ENCODE measurements at places on chromosomes 12 and 14.
A peak's percentile ranks its signal among the peaks of the same experiment; 100 is the strongest.

DNA sequence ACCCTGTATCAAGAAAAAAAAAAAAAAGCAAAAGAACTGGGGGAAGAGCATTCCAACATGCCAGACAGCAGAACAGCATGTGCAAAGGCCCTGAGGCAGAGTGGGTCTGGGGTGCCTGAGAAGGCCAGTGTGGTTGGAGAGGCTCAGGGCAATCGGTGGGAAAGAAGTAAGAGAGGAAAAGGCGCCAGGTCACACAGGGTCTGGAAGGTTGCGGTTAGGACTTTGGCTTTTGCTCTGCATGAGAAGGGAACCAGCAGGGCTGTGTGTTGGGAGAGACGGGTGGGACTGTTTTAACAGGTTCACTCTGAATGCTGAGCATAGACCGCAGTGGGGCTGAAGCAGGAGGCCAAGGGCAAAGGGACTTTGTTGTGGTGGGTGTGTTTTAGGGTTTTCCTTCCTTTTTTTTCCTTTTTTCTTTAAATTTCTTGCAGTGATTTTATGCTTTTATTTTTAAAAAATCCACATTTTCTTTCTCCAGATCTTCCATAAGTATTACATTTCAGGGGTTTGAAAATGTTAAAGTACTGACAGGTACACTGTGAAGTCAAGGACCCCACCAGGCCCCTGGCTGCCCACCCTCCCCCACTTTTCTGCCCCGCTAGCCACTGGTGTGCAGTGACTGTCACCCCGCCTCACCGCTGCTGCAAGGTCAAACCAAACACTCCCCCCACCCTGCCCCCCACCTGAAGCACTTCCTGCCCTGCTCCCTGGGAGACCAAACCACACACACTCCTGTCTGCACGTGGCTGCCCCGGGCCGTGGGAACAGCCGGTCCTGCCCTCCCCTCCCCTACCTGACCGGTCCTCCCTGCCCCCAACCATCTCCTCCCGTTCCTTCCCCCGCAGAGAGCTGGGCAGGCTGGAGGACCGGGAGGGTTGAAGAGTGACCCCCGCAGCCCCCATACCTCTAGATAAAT is 30.0 kb downstream of the DTX1 start:
- peak; percentile 23 for DNase-seq

GRCh38 chr14:58666737-58667136 is 29.0 kb downstream of the DACT1 start:
- DNase-seq, result no peak

DNA sequence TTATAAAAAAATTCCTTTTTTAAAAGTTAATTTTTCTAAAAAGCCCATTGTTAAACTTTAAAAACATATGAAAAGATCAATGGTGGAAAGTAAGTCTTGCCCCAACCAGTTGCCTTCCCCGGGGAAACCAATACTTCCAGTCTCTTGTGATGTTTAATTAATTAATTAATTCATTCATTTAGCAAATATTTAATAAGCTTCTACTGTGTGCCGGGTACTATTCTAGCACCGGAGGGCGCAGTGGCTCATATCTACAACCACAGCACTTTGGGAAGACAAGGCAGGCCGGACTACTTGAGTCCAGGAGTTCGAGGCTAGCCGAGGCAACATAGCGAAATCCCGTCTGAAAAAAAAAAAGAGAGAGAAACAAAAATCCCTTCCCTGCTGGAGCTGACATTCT is 87.4 kb downstream of the HECTD4 start:
- DNase-seq, result no peak

DNA sequence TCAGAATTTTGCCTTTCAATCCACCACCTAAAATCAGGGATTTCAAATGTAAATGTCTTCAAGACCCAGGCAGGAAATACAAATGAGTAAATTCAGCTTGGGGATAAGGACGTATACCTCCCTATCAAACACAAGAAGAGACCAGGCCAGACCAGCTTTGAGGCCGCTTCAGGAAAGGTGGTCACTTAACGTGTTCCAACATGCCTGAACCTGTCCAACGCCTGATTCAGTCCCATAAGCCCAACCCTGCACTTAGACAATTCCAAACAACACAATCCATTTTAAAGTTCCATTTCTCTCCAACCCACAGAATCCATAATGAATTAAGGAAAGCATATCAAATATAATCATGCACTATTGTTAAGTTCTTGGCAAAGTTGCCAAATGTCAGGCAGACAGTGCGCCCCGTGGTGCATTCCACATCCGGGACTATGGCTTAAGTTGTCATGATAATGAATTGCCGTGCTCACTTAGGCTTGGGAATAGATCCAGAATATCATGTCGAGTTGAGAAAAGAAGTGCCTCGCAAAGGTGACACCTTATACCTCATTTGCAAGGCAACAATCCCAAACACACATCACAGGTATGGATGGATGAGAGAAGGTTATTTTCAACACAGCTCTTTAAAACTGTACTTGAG is 35.5 kb downstream of the CCDC60 start:
- DNase-seq, result no peak

DNA sequence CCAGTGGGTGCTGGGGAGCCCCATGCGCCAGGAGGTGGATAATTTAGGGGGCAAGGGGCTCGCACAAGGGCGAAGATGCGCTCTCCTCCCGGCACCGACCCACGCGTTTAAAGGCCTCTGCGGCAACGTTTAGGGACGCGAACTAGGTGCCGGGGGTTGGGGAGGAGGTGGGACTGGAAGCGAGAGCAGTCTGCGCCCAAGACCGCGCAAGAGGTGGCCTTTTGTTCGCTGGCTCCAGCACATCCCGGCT is 1.3 kb downstream of the SLC38A1 start:
- DNase-seq, result peak; percentile 47

GRCh38 chr14:100129161-100129589 is 30.3 kb downstream of the DEGS2 start:
- DNase-seq, result no peak

- DNase-seq, result no peak
Measured at GRCh38 chr14:67547224-67547780, 14.2 kb downstream of the PLEKHH1 start.

DNA sequence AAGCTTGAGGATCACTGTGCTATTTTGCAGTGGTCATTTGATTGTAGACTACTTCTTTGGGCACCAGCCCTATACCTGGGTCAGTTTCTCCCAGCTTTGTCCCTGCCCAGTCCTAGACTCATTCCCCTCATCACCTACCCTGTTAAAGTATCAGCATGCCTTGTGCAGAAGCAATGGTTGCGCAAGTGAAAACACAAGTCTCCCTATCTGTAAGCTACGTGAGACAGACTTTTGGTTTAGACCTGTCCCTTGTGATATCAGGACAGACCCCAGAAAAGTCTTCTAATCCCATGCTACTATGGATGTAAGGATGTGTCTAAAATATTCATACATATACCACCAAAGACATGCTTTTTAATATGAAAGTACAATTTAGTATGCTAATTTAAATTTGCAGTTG is 88.8 kb upstream of the ATP2B1 start:
- DNase-seq, result no peak

DNA sequence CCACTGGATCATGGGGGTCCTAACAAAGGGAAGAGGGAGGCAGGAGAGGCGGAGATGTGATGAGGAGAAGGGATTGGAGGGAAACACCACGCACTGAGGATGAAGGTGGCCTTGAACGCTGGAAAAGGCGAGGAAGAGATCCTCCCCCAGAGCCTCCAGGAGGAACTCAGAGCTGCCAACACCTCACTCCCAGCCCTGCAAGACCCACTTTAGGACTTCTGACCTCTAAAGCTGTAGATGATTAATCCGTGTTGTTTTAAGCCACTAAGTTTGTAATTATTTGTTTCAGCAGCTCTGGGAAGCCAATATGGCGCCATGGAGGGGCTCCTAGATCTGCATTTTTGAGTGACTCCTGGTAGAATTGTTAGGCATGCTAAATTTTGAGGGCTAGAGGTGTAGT is 74.6 kb upstream of the CEP83 start:
- DNase-seq, result no peak

- peak; percentile 48 for DNase-seq
Measured at GRCh38 chr12:47838286-47838931, 18.7 kb upstream of the HDAC7 start.

DNA sequence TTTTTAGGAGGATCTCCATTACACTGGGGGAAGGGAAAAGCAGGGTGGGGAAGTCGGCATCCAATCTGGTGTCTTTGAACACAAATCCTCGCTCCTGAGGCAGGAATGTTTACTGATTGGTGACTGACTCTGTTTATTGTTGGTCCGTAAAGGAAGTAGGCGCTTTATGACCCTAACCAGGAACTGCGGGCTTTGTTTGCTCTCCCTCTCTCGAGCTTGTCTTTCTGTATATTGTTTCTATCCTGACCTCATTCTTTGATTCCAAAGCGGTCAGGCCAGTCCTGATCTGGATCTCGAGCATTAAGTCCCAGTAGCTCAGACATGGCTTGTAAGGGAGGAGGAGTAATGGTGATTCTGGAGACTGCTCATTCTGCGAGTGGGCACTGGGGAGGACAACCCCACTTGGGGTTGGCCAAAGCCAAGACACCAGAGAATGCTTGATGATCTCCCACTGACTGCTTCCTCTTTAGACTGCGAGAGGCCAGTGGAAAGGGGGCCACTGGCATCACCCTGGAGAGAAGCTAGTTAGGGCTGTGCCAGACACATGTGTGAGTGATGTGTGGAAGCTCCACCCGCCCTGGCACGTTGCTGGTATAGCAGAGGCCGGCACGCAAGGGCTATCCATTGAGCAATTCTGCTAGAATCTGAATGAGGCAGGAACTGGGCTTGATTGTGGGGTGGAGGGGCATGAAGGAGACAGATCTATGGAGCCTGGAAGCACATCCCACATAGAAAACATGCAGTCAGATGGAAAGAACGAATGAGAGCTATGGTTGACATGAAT is 194.6 kb downstream of the PAX9 start:
- no peak for DNase-seq

DNA sequence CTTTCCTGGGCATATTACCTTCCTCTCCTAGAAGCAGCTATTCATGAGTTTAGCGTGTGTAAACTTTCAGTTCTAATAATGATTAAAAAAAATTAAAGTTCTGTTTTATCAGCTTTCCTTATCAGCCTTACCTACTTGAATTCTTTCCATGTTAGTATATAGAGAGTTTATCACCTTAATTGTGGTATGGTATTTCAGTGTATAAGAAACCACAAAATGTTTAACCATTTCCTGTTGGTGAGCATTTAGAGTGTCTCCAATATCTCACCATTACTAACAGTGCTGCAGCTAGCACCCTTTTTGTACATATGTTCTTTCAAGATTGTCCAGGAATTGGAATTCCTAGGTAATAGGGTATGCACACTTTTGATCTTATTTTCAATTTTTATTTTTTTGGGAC is 89.5 kb downstream of the FBXO33 start:
- no peak for DNase-seq

GRCh38 chr12:60172266-60173211 is 576.7 kb downstream of the SLC16A7 start:
- no peak for DNase-seq

- DNase-seq, result no peak
Measured at GRCh38 chr12:131032082-131032750, 78.5 kb downstream of the ADGRD1 start.

- no peak for DNase-seq
Measured at GRCh38 chr12:29396774-29397173, 15.8 kb upstream of the ERGIC2 start.

- peak; percentile 34 for DNase-seq
Measured at GRCh38 chr12:118307069-118307954, 65.4 kb downstream of the TAOK3 start.

DNA sequence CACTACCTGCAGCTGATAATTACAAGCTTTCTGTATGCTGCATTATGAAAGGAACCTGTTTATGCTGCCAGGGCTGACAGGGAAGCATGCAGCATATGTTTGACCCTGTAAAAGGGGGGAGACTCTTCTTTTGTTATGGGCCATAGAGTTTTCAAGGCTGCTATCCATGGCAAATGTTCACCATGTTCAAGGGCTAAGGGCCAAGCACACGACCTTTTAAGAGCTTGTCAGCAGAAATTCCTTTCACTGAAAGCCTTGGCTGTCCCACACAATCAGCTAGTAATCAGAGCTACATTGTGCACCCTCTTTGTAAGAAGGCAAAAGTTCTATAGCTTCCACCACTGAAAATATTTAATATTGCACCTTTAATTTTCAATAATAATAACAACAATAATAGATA is 74.2 kb upstream of the MBIP start:
- DNase-seq, result no peak

DNA sequence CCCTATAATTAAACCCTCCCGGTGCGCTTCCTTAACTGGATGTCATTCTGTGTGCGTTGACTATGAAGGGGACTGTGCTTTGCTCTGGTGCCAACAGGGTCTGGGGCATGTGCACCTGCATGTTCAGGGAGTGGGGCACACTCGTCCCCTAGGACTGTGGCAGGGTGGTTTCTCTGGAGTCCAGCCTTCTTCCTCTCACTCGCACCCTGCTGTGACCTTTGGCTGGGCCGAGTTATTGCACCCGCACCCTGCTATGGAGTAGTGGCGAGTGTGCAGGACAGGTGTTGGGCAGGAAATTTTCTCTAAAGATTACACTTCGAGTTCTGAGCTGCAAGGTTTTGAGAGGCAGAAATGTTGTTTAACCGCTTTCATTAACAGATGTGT is 138.9 kb downstream of the PLXNC1 start:
- DNase-seq, result no peak

GRCh38 chr14:53331921-53332320 is 178.8 kb upstream of the DDHD1 start:
- DNase-seq, result no peak
